Fibroblast of skin of abdomen (primary cell): ENCODE measurements at places on chromosomes 5 and 9.

DNA sequence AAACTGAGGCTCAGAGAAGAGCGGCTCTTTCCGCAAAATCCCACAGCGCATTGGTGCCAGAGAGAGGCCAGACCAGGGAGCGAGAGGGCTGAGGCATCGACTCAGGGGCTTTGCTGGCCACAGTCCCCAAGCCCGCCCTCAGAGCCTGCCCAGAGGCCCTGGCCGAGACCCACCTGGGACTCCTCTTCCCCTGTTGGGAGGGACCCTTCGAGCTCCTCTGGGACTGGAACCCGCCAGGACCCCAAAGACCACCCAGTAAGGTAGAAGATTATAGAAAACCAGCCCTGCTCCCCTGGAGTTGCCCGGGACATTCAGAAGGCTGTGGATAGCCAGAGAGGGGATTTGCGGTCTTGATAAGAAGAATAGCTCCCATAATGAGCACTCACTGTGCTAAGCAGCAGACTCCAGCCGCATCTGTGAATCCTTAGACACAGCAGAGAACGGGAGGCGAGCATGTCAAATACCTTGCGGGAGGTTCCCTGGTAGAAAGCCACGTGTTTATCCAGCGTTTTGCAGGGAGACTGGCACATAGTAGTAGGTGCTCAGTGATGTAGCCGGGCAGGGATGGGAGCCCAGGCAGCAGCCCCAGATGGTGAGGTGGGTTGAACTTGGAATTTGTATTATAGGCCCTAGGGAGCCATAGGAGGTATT lies 651 bp upstream of the AK1 start:
- DNase-seq = no peak

GRCh38 chr9:128390150-128390812 lies 19.1 kb downstream of the URM1 start:
- no peak for DNase-seq

DNA sequence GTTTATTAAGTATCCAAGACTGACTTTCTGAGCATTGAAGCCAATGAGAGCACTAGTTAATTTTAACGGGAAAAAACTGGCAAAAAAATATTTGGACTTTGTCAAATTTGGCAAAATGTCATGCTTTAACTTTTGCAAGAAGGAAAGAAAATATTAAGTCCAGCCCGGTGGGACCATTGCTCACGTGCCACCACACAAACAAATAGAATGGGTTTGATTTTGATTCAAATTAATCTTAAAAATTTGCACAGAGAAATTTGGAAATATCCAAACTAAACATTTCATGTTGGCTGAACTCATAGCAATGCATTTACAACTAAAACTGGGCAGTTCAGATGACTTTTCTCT lies 302.2 kb downstream of the EBF1 start:
- no peak for DNase-seq

GRCh38 chr9:109176386-109176785 lies 9.3 kb upstream of the FRRS1L start:
- DNase-seq = no peak

GRCh38 chr5:58240322-58240721 lies 219.6 kb downstream of the PLK2 start:
- peak; percentile 67 for DNase-seq

- DNase-seq = no peak
Measured at GRCh38 chr5:141919218-141920119, 4.2 kb upstream of the DELE1 start.

- no peak for DNase-seq
Measured at GRCh38 chr5:172506251-172506650, 51.9 kb upstream of the SH3PXD2B start.

- no peak for DNase-seq
Measured at GRCh38 chr5:91361055-91361701, 21.9 kb downstream of the ARRDC3 start.

DNA sequence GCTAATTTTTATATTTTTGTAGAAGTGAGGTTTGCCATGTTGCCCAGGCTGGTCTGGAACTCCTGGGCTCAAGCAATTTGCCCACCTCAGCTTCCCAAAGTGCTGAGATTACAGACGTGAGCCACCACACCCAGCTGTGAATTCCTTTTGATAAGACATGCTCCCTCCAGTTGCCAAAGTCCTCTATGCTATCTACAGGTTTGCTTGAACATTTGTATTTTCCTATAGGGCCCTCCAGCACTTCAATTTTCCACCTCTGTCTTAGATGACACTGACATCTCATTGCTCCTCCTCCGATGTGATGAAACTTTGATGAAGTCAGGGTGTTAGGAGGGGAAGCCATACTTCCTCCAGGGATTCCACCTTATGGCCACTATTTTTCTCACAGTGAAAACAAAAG lies 25.2 kb upstream of the CTSV start:
- no peak for DNase-seq

- DNase-seq = no peak
Measured at GRCh38 chr9:102085548-102085947, 347.1 kb upstream of the GRIN3A start.

- DNase-seq = no peak
Measured at GRCh38 chr5:64838803-64839202, 70.1 kb downstream of the CWC27 start.

- DNase-seq = peak; percentile 57
Measured at GRCh38 chr5:139746691-139747582, 48.7 kb upstream of the PSD2 start.

- DNase-seq = no peak
Measured at GRCh38 chr5:163595932-163596607, 90.7 kb downstream of the MAT2B start.

DNA sequence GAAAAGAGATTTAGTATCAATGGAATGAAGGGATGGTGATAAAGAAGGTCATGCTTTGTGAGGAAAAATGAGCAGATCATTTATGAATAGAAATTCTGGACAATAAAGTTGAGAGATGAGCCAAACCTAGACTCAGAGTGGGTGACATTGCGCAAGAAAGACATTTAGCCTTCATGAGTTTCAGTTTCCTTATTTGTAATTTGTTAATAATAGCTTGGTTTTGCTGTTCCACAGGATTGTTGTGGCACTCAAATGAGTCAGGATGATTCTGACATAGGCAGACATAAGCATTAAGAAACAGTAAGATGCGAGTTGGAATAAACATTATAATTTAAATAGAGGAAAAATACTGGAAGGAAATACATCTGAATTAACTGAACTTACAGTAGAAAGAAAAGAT lies 34.8 kb downstream of the ITGA2 start:
- peak; percentile 76 for DNase-seq

GRCh38 chr5:151772029-151772845 lies 483 bp downstream of the G3BP1 start:
- DNase-seq = peak; percentile 8

DNA sequence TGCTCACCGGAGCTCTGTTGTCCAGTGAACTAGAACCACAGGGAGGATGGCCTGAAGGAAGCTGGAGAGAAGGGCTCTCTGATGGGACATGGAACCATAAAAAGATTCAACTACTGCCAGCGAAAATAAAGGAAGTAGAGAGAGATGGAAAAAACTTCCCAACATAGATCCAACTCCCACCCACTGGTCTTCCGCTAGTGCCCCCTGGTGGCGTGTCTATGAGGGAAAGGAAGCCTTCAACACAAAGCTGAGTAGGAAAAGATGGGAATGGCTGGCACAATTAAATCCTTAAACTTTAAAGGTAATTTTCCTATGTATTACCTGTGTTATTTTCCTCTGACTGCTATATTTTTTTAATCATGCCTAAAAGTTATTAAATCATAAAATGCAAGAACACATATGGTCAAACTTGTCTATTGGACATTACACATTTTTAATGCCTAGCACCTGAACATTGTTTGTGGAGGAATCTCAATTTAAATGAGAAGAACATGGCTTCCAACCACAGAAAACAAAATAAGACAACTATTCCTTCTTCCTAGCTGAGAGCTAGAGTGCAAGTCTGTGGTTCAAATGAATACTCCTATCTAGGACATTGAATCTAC lies 51.5 kb downstream of the CEP120 start:
- DNase-seq = peak; percentile 28

DNA sequence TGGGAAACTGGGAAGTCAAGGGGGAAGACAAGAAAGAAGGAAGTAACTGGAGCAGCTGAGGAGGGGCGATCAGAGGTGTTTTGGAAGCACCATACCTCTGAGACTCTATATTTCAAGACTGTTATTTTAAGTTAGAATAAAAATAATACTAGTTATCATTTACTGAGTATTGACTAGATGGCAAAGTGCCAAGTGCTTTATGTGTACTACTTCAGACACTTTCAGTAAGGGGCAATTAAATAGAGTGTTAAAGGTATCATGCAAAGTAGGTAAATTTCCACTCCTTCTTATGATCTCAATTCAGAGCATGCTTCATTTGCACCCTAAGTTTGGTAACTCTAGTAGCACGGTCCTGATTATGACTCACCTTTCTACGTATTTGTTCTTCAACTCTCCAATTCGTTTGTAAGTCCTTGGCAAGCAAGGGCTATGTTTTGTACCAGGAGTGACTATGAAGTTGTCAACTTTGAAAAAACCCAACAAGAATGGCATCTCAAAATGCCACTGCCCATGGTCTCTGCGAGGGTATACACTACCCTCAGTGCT lies 152.4 kb upstream of the RAPGEF1 start:
- DNase-seq = no peak

- DNase-seq = no peak
Measured at GRCh38 chr9:88685966-88686365, 151.0 kb downstream of the NXNL2 start.

DNA sequence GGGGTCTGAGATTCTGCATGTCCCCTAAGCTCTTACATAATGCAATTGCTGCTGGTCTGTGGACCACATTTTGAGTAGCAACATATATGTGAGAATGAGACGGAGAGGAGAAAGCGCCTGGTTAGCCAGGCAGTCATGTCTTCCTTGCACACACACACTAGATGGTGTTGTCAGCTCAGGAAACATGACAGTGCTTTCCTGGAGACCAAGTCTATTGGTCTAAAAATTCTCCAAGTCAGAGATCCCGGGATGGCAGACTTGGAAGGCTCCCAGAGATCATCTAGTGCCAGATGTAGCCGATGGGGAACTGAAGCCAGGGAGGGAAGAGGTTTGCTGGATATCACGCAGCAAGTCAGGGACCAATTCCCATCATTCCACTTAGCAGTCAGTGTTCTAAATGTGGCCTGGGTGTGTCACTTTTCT lies 53.4 kb downstream of the GALNT12 start:
- peak; percentile 96 for DNase-seq

GRCh38 chr5:37532976-37533740 lies 154.0 kb downstream of the WDR70 start:
- DNase-seq = no peak

- no peak for DNase-seq
Measured at GRCh38 chr9:88421348-88421747, 33.1 kb downstream of the SPIN1 start.

DNA sequence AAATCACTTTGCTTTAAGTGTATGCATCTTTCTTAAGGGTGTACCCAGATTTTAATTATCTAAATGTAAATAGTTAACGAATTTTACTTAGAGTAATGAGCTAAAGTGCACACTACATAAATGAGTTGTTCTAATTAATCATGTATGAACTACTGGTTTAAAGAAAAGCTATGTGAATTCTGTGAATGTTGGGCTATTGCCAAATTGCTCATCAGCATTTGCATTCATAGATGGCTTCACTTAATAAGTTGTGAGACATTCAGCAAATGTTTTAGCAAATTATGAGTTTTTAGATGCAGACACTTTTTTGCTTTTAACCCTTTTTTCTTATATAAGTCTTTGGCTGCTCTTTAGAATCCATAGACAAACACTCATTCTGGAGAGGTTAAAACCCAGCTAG lies 175.7 kb downstream of the PBX3 start:
- DNase-seq = peak; percentile 34
